Aorta (tissue), 5 donors: ENCODE measurements at places on chromosomes 16 and 17. TPM values are rescaled to one million over a fixed set of nuclear protein-coding genes. Genes with fewer than 3 reads are reported as not detected.

The CPNE7 gene
- total RNA-seq: 0.66 TPM

The KCNJ2 gene
- 5.1 TPM for total RNA-seq

GRCh38 chr17:82003411-82004381 lies 19.0 kb downstream of the CENPX start:
- no peaks in the 10 kb centered on the region for H3K4me1 ChIP-seq
- H3K36me3 ChIP-seq: no peaks in the 10 kb centered on the region
- peak overlapping the region; percentile 51 for H3K27ac ChIP-seq
- peak; percentile 96 for DNase-seq
- H3K27me3 ChIP-seq: no peaks in the 10 kb centered on the region

DNA sequence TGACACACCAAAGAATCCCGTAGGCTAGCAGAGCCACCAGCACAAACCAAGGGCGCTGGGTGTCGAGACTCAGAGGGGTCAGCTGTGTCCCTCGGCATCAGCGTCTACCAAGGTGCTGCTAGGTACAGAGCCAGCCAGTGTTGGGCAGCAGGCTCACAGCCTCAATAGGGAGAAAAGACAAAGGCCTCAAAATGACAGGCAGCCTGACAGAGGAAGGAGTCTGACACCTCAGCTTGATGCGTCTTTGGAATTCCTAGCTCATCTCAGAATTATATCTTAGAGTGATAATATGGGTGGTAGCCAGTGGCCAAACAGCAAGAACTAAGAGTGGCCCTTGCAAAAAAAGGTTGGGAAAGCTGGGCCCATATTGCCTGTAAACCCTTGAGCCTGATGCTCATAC lies 45.9 kb downstream of the HS3ST3B1 start:
- H3K27ac ChIP-seq: no peak overlapping the region
- no peak for DNase-seq
- H3K4me3 ChIP-seq: no peak overlapping the region
- peaks cover 2% of the 10 kb centered on the region for H3K27me3 ChIP-seq

GRCh38 chr16:2196162-2196980 lies at the start of gene CASKIN1:
Gene CASKIN1 (minus strand): TSS chr16:2196605. CDS start chr16:2196432, 173 bp downstream.
- H3K4me3 ChIP-seq: peak within 1 kb of the TSS; percentile 44
- no peaks in the 10 kb centered on the region for H3K4me1 ChIP-seq
- no peak within 1 kb of the TSS for H3K27ac ChIP-seq

DNA sequence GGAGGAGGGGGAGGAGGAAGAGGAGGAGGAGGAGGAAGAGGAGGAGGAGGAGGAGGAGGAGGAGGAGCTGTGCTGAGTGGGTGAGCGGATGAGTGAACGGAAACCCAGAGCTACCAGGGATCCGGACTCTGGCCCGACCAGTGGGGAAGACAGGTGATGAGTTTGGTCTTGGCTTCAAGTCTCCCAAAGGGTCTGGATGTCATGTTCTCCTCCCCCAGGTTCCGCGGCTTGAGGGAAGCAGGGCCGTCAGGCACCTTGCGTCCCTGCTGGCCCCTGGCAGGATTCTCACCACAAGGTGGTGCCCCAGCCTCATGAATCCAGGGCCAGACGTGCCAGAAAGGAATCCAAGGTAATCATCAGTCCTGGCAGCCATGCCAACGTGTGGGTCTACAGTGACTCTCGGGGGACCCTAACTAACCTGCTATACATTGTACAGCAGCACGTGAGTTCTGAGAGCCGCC lies 13.5 kb upstream of the ABAT start:
- no peaks in the 10 kb centered on the region for H3K4me1 ChIP-seq
- no peaks in the 10 kb centered on the region for H3K36me3 ChIP-seq
- peak; percentile 63 for DNase-seq
- H3K27ac ChIP-seq: no peak overlapping the region
- H3K27me3 ChIP-seq: no peaks in the 10 kb centered on the region
- H3K4me3 ChIP-seq: no peak overlapping the region

- H3K27ac ChIP-seq: no peak overlapping the region
- no peaks in the 10 kb centered on the region for H3K4me1 ChIP-seq
- H3K4me3 ChIP-seq: no peak overlapping the region
- H3K27me3 ChIP-seq: no peaks in the 10 kb centered on the region
These were observed 18.4 kb upstream of the ITGA3 start for GRCh38 chr17:50037321-50038107.

- H3K27me3 ChIP-seq: no peaks in the 10 kb centered on the region
- H3K27ac ChIP-seq: no peak overlapping the region
- peaks cover 4% of the 10 kb centered on the region for H3K4me1 ChIP-seq
- H3K36me3 ChIP-seq: no peaks in the 10 kb centered on the region
These were observed 226.2 kb downstream of the NTN1 start for GRCh38 chr17:9247401-9247938.

DNA sequence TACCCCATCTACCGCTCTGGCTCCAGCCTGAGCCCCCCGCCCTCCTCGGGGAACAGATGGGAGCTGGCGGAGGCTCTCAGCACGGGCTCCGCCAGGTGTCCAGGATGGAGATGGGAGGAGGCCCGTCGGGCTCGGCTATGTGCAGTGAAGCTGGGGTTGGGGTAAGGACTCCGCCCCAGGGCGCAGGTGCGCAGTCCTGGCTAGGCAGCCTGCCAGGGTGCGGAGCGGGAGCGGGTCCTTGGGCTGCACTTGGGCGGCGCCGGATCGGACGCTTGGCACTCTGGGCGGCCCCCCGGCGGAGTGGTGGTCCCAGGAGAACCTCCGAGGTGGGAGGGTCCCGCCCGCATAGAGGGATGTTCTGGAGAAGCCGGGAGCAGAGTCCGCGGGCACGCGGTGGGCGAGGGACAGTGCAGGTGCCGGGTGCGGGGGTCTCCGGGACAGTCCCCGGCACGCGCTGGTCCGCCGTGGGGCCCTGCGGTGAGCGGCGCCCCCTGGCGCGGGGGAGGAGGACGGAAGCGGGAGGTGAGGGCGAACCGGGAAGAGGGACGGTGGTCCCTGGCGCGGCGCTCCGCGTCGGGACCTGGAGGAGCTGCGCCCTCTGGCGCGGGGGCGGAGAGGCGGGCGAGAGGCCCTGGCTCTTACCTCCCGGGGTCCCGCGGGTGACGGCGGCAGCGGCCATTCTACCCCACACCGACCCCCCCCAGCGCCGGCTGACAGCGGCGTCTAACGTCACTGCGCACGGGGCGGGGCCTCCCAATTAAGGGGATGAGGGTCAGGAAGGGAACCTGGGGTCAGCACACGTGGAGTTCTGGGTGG lies at the start of gene CAMTA2:
CAMTA2 (minus strand) TSS at position 725 of the 816 bp plus-strand sequence. CDS start 1,453 bp downstream, outside the sequence.
- no peaks in the 10 kb centered on the region for H3K36me3 ChIP-seq
- H3K4me1 ChIP-seq: no peaks in the 10 kb centered on the region
- no peaks in the 10 kb centered on the region for H3K27me3 ChIP-seq
- peak within 1 kb of the TSS; percentile 67 for H3K4me3 ChIP-seq
- peak within 1 kb of the TSS; percentile 90 for H3K27ac ChIP-seq
- peak; percentile 98 for DNase-seq
